T-helper 9 cell (primary cell): ENCODE measurements at places on chromosomes 12 and 14.

- no peak for DNase-seq
These were observed 7.9 kb upstream of the ITFG2 start for GRCh38 chr12:2804393-2805142.

GRCh38 chr12:60240891-60241290, 645.1 kb downstream of the SLC16A7 start:
- DNase-seq: no peak

GRCh38 chr12:52865090-52865944, 16.5 kb upstream of the KRT78 start:
- DNase-seq: peak; percentile 4

DNA sequence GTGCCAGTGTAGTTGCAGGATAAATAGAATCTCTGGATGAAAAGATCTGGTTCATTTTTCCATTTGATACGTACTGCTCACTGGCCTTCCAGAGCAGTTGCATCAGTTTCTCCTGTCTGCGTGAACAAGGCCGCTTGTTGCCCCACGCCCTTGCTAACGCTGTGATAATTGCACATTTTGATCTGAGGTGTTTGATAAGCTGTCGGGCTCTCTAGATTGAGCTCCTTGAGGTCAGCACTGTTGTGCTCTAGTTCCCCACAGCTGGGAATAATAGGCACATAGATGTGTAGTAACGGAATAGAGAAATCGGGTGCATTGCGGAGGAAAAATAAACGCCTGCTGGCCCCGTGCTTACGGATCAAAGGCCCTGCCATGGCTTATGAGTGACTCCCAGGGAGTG, 42.8 kb upstream of the TRAF3 start:
- DNase-seq: no peak

- DNase-seq: no peak
These were observed 3.4 kb downstream of the SSH1 start for GRCh38 chr12:108853981-108854446.

GRCh38 chr14:78383060-78383459, 212.9 kb downstream of the NRXN3 start:
- DNase-seq: no peak

DNA sequence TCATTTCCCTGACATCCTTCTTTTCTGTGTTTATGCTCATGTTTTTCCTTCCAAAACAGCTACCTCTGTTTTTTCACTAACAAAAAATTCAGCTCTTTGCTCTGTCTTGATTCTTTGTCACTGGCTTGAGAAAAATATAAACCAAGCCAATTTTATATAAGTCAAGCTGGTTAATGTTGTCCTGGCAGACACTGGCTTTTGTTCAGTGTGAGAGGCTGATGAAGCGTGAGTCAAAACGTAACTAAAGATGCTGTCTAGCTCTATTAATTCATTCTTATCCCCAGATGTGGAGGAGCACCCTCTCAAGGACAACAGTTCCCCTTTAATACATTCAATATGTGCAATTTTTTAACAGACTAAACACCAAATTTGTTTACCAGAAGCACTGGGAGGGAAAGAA, 15.8 kb downstream of the TSPAN8 start:
- DNase-seq: no peak

- no peak for DNase-seq
These were observed 113.9 kb downstream of the KIF21A start for GRCh38 chr12:39329018-39329417.

DNA sequence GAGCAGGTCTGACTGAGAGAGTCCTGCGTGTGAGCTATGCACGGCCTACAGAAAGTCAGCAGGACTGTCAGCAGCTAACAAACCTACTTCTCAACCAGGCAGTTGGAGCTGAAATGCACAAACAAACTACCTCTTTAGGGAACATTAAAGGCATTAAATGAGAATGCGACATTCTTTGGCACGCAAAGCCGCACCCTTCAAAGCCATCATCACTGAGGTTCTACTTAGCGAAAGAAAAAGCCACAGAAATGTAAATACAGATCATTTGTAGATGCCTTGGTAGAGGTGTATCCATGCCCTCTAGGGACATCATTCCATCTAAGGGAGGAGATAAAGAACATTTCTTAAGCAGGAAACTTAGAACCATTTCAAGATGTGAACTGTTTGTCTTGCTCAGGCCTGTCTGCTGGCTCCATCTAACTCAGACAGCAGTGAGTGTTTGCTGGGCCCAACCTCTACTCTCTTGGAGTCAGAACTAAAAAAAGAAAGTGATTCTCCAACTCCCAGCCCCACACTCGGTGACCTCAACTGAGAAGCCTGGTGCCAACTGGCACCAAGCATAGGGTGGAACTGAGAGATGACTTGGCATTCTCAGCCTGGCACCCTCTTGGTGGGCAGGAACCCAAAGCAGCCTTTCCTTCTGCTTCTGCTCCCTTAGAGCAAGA, 63.5 kb upstream of the MBIP start:
- no peak for DNase-seq

GRCh38 chr12:2485681-2486080, 309.1 kb upstream of the FKBP4 start:
- no peak for DNase-seq

DNA sequence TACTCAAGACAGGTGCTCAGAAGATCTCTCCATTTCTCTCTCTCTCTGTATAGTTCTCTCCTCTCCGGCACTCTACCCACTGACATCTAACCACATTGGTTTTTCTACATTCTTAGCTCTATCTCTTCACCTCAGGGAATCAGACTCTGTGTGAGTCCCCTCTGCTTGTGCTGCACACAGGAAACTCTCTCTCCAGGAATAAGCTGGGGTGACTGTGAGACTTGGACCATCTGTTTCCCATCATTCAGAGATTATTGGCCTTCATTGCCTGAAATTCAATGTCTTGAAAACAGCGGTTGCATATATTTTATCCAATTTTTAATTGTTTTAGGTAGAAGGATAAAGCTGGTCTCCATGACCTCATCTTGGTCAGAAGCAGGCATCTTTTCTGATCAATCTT, 105.0 kb downstream of the SLC35F4 start:
- no peak for DNase-seq
